ENCODE measurements at places on chromosomes 12 and 14.
A peak's percentile ranks its signal among the peaks of the same experiment; 100 is the strongest.

DNA sequence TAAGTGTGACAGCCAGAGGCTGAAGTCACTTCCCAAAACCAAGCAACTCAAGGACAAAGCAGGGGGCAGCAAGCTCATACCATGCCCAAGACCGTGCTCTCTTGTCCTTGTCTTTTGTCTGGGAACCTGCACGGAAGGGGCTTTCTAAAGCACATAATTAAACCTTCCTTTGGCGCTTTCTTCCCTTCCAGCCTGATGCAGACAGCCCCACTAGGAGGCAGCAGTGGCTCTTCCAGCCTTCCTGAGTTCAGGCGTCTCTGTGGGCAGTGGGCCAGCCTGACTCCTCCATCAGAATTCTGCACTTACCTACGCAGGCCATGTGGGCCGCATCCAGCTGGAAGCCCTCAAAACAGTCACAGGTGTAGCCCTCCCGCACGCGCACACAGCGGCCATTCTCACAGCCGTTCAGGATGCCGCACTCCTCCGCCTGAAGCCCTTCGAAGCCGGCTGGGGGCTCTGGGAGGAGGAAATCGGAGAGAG lies 7.6 kb downstream of the ISCA2 start:
- no peak for DNase-seq

DNA sequence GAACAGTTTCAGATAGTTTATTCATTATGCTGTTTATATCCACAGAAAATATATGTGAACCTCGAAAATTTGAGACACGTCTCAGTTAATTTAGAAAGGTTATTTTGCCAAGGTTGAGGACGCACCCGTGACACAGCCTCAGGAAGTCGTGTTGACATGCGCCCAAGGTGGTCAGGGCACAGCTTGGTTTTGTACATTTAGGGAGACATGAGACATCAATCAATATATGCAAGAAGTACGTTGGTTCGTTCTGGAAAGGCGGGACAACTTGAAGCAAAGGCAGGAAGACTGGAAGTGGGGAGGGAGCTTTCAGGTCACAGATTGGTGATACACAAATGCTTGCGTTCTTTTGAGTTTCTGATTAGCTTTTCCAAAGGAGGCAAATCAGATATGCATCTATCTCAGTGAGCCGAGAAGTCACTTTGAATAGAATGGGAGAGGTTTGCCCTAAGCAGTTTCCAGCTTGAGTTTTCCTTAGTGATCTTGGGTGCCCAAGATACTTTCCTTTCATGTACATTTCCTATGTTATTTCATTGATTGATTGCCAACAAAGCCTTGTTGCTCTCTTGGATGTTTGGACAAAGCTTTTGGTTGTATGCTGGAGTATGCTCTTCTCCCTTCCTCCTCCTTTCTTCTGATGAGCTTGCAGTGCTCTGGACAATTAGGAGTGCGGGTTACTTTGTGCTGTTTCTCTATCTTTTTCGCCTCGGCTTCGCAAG lies 3.2 kb downstream of the SNAPC1 start:
- no peak for DNase-seq

DNA sequence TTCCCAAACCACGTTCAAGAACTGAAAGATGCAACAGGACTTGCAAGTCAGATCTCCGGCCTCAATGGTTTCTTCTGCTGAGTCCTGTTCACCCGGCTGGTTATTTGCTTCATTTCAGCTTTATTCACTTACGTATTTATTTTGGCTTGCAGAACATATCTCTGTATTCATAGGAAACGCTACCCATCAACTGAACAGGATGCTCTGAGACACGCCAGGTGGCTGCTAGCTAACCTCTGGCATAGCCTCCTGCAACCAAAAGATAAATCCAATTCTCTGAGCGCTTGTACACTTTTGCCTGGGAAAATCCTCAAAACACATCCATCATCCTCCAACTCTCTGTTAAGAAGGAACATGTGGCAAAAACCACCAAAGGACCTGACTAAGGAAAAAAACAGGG lies 17.3 kb downstream of the MAP3K9 start:
- no peak for DNase-seq

DNA sequence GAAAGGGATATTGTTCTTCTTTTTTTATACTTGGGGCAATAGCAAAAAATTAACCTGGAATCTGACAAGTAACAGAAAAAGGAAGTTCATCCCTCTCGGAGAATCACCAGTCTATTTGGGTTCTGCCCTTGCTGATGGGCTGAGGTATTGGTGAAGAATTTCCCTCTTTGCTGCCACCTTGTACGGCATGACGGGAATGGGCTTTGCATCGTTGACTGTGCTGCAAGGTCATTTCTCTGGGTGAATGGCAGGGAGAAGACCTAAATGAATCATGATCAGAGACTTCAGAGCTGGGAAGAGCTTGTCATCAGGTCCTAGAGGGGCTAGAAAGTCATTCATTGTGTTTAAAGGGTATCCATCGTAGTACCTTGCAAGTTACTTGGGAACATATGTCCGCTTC lies 12.0 kb downstream of the C1S start:
- no peak for DNase-seq

DNA sequence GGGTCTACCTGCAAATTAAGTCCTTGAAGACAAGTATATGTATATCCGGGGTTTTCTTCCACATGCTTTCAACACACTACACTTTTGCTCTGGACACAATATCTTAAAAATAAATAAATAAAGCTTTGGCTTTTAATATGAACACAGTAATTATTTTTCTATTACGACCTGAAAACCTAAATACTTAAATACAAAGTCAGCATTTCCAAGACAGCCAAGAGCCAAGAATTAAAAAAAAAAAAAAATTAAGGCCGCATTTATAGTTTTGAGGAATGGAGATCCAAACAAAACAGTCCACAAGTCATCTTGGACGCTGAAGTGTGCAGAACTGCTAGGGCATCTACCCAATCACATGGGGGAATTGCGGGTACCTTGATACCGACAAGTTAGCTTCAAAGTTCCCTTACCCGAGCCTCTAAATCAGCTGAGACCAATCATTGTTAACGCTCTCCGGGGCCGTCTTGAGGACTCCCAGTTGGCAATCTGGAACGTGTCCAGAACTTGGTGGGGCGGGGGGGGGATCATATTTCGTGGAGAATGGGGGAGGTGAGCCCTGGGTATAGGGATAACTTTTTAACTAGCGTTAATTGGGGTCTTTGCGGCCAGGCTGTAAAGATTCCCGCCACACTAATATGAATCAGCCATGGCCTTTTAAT lies 731 bp upstream of the PCNX4 start:
- DNase-seq = peak; percentile 28

DNA sequence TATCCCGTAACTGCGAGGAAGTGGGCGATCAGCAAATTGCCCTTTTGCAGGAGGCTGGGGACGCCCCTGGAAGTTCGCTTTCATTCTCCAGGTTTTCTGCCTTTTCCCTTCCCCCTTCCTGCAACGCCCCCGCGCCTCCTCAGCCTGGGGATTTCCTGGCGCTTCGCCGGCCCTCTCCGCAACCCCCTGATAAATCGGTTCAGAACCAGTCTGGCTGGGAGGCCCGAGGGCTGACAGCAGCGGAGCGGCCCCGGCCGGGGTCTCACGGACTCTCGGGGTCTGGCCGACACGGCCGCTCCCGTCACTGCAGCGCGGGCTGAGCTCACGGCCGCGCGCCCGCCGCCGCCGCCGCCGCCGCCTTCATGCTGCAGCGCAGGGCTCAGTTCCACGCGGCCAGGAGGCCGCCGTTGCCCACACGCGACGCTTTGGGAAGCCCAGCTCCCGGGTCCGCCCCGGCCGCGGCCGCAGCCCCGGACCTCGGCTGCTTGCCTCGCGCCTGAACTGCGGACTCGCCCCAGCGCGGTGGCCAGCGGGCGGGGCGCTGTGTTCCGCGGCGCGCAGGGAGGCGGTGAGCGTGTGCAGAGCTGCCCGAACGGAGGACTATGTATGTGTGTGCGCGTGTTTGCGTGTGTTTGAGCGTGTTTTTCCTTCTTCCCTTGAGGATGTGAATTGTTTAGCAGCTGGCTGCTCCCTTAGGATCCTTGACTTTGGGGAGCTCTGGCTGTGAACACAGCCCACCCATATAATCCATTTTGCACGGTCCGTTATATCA lies at the start of gene LRFN5:
TSS of gene LRFN5 (plus strand) at position 345 of the 772 bp plus-strand sequence.
- no peak for DNase-seq

DNA sequence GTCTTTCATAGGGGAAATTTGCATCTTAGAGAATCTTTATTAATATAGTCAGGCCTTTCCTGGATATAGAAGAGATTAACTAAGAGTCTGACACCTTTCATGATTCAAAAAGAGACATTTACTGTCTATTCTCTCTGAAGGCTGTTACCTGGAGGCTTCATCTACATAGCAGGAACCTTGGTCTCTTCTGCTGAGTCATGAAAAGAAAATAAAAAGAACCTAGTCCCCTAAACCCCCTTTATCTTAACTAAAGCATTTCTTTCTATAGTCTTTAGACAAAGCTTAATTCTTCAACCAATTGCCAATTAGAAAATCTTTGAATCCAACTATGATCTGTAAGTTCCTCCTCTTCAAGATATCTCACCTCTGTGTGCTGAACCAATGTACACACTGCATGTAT lies 33.1 kb downstream of the RPS29 start:
- no peak for DNase-seq

- DNase-seq = no peak
These were observed 2.0 kb upstream of the TRIM9 start for GRCh38 chr14:51096870-51097269.

DNA sequence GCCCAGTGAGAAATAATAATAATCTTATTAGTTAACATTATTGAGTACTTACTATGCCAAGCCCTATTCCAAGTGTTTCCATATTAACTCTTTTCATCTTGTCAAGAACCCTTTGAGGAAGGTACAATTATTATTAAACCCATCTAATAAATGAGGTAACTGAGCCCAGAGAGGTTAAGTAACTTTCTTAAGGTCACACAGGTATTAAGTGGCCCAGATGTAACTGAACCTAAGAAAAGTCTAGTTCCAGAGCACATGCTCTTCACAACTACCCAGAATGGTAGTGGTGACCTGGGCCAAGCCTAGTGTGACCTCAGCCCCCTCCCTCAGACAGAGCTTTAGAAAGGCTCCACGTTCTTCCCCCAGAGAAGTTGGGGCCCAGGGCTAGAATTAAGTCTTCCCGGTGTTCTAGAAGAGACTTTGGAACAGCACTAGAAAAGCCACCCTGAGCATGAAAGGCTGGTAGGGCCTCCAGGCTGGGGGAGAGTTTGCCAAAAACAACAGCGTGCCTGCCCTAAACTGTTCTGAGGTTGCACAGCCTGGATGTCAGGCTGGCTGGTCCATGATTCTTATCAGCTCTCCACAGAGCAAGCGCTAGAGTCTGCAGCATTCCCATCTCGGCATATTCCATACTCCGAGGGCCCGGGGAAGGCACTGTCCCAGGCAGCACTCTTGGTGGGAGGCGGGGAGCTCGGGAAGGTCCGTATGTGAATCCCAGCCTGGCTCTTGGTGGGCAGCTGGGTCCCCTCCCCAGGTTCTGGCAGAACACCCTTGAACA lies 41.3 kb upstream of the CTDSP2 start:
- no peak for DNase-seq

DNA sequence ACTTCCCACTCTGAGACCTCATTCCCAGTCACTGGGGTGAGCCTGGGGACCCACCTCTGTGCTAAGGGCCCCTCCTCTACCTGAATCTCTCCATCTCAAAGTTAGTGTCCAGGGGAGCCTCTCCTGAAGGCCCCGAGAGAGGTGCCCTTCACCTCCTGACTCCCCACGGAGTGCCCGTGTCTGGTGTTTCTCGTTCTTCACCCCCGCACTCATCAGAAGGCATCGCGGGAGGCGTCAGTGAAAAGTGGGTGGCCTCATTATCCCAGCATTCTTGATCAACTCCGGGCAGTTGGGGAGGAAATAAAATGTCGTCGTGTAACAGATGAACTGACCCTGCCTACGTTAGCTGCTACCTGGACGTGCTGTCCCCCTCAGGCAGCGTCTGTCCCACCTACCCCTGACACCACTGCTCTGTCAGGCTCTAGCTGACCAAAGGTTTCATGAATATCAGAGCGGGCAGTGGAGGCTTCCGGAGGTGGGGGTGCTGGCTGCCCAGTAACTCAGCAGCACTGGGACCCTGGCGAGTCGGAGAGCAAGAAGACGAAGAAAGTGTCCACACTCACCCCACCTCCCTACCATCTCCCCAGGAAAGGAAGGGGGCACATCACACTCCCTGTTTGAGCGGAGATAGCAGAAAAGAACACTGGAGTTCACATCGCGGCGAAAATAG lies 102.9 kb downstream of the PIWIL1 start:
- DNase-seq = no peak

GRCh38 chr12:27868139-27868538 lies 88.1 kb upstream of the MANSC4 start:
- DNase-seq = no peak

DNA sequence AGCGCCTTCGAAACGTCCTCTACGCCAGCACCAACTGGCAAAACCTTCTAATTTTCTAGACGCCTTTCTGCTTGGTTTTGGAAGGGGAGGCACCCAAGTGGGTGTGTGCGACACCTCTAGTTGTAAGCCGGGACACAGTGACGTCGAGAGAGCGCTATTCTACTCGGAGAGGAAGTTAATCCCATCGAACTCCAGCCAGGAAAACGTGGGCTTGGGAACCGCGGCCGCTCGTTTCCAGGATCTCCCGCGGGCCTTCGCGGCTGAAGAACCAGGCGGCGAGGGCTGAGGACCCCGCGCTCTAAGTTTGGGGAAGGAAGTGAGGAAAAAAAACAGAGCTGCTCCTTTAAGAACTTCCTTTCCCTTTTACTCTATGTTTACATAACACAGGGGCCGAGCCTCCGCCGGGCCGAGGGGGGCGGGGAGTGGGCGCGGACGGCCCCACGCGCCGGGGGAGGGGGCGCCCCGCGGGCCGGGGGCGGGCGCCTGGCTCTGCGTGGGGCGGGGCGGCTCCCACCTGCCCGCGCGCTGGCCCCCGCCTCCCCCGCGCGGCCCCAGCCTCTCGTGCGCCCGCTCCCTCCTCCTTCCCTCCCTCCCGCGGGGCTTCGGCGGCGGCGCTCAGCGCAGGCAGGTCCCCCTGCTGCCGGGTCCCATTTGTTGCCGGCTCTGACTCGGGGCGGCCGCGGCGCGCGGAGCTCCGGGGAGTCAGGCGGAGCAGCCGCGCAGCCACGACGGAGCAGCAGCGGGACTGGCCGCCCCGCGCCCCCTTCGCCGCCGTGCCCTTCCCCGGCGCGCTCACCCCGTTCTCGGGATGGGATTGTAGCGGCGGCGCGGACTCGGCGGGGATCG lies at the start of gene PELI2:
TSS of gene PELI2 (plus strand) at position 647 of the 846 bp plus-strand sequence. CDS start 250 bp downstream, outside the sequence.
- DNase-seq = peak; percentile 85

- no peak for DNase-seq
These were observed 6.6 kb upstream of the IKZF4 start for GRCh38 chr12:56014205-56014604.

- no peak for DNase-seq
These were observed 455 bp downstream of the ATP6V1D start for GRCh38 chr14:67358924-67359774.

DNA sequence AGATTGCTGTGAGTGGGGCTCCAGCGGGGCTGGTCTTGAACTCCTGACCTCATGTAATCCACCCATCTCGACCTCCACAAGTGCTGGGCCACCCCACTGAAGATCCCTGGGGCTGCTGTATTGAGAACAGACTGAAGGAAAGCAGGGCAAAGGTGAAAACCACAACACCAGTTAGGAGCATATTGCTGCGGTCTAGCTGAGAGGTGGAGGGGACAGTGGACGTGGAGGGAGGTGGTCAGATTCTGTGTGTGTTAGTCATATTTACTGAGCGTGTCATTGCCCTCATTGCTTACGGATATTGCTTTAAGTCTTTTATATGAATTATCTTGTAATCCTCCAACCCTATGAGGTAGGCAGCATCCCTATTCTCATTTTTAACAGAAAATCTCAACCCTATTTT lies 69.0 kb upstream of the OVCH1 start:
- no peak for DNase-seq

- peak; percentile 34 for DNase-seq
These were observed 24.9 kb downstream of the CRACR2A start for GRCh38 chr12:3727877-3728632.

Measured in CD4-positive, alpha-beta T cell treated with Interleukin-12 subunit alpha and Interleukin-12 subunit beta, for 1 hour (primary cell).